ENCODE measurements at places on chromosomes 1 and 21. TPM values are rescaled to one million over a fixed set of nuclear protein-coding genes. Genes with fewer than 3 reads are reported as not detected.

DNA sequence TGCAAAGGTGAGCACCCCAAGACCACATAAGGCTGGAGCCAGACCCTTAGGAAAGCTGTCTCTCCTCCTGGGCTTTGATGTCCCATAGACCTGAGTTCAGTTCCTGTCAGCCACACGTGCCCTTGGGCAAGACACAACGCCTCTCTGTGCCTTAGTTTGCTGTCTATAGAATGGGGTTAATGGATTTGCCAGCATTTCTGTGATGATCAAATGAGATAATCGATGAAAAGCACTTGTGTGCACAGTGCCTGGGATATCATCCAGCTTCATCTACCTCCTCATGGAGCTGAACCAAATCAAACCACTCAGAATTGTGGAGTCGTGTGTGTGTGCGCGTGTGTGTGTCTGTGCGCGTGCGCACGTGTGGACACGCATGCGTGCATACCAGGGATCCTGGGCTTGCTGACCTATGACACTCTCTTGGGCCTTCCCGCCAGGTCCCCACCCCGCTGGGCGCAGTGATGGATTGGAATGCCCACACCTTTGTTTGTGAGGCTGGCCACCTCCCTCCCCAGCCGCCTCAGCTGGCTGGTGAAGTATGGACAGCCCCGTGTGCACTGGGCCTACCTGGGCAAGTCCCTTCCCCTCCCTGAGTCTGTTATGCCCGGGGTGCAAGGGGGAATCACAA lies 5.2 kb downstream of the TTC22 start:
- DNase-seq, result no peak

DNA sequence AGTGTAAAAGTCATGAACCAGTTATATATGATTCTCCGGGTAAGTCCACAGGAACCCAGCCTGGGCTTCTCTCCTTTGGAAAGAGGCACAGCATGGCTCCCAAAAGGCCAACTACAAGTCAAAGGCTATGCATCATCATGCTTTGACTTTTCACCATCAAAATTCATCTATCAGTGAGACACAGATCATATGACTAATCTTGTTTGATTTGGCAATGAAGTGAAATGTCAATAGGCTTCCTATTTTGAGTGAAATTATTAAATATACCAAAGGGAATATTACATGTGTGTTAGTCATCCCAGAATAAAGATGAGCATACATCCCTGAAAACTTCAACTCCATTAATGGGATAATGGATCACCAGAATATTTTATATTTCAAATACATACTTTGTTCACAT lies 83.5 kb upstream of the ADGRL2 start:
- DNase-seq, result no peak

- DNase-seq, result no peak
Measured at GRCh38 chr1:109091078-109091838, 694 bp downstream of the TMEM167B start.

GRCh38 chr1:9689011-9689706 lies 37.6 kb downstream of the PIK3CD start:
- peak; percentile 83 for DNase-seq

The ZFP69B gene
- 10.1 TPM for total RNA-seq

- DNase-seq, result no peak
Measured at GRCh38 chr21:33255404-33255803, 10.8 kb upstream of the IL10RB start.

The CDC7 gene
- total RNA-seq, result 20.1 TPM
